Stimulated activated CD8-positive, alpha-beta memory T cell treated with anti-CD3 and anti-CD28 coated beads, Interleukin-2, amount 100 ng/mL, for 48 hours (primary cell): ENCODE measurements at places on chromosomes 11 and 22.

GRCh38 chr22:33063611-33064010, 5.4 kb upstream of the SYN3 start:
- DNase-seq: no peak

GRCh38 chr11:114160894-114161293, 101.4 kb downstream of the ZBTB16 start:
- DNase-seq: no peak

- DNase-seq: no peak
Measured at GRCh38 chr11:69259096-69259495, 34.9 kb upstream of the MYEOV start.

- no peak for DNase-seq
Measured at GRCh38 chr11:67031791-67032561, 9.0 kb downstream of the SYT12 start.

DNA sequence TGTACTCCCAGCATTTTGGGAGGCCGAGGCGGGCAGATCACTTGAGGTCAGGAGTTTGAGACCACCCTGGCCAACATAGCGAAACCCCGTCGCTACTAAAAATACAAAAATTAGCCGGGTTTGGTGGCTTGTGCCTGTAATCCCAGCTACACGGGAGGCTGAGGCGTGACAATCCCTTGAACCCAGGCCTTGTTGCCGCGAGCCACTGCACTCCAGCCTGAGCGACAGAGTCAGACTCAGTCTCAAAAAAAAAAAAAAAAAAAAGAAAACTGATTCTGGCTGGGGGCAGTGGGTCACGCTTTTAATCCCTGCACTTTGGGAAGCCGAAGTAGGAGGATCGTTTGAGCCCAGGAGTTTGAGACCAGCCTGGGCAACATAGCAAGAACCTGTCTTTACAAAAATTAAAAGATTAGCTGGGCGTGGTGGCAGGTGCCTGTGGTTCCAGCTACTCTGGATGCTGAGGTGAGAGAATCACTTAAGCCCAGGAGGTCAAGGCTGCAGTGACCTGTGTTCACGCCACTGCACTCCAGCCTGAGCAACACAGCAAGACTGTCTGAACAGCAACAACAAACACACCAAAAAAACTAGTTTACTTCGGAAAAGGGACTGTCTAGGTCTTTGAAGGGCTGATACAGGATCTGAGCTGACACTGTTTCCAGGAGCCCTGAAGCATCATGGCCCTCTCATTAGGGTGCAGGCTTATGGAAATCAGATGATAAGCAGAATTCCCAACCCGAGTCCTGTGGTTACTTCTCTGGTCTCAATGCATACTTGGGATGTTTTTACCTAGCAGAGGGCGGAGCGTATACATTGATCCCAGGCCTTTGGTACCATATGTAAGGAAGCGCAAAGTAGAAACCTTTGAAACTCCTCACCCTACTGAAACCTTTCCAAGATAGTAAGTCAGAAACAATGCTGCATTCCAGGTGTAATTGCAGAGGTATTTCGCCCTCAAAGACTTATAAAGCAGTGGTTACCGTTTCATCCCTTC, 1.8 kb upstream of the CHKB start:
- no peak for DNase-seq

- no peak for DNase-seq
Measured at GRCh38 chr11:48013269-48013901, 33.0 kb downstream of the PTPRJ start.

DNA sequence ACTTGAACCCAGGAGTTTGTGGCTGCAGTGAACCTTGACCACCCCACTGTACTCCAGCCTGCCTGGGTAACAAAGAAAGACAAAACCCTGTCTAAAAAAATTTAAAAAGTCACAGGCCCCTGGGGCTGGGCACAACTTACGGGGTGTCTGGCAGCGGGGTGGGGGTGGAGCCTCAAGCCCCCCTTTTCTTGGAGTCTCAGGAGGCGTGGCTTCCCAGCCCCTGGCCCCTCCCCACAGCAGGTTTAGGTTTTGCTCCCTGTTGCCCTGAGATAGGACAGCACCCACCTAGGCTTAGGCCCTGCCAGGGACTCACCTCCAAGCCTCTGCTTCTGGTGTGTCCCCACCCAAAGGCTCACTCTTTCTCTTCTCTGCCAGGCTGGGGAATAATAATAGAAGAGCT, 22.4 kb downstream of the MGAT3 start:
- DNase-seq: no peak

- no peak for DNase-seq
Measured at GRCh38 chr11:110065189-110065588, 28.0 kb upstream of the ZC3H12C start.

DNA sequence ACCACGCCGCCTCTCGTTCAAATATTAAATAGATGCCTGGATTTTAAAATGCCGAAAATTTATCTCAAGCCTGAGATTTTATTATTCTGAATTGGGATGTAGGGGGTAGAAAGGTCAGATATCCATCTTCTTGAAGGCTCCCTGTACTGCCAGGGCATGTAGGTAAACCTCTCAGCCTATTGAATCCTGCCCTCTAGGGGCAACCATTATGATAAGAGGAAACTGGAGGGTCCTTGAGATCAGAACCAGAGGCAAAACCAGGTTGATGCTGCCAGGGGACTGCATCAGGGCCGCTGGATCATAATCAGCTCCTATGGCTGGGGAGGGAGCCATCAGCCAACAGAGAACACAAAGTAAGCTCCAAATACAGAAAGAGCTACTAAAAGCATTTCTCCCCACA, 92.4 kb downstream of the KCNC1 start:
- DNase-seq: no peak

DNA sequence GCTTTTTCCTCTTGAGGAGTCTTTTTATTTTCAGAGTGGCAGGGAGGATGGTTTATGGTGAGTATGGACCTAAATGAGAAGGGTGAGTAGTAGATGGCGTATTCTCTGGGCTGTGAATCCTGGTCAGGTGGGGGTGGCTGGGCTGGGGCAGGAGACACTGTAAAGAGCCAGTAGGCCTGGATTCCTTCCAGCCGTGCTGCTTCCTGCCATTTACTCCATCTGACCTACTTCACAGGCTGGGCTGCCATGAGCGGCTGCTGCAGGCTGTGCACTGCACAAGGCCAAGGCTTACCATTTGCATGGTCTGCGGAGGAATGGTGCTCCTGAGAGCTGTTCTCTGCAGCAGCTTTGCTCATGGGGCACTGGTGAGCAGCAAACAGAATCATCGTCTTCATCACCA, 297.6 kb downstream of the KIRREL3 start:
- no peak for DNase-seq

DNA sequence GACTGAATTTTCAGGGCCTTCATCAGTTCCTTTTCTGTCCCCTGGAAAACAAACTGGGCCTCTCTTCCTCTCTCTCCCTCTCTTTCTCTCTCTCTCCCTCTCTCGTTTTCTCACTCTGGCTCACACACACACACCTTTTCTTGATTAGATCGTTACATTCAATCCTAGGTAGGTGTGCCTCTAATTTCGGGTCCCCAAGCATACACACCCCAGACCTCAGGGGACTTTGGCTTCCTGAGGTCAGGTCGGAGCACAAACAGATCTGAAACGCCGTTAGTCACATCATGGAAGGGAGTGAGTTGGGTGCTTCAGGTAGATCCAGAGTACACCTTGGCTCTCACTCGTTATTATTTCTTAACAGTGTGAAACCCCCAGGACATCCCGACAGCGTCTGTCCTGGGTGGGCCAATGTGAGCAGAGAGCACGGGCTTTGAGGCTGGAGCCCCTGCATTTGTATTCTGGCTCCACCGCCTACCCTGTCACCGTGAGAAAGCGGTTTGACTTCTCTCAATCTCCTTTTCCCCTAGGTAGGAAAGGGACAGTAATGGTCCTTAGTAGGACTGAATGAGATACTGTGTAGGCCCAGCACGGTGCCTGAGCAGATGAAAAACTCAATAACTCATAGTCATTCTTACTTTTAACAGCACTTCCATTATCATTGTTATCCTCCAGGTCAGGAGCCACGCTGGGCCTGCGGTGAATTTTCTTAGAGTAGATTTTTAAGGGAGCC, 37.3 kb upstream of the POU2AF1 start:
- no peak for DNase-seq

GRCh38 chr11:119991669-119992068, 146.2 kb downstream of the TRIM29 start:
- DNase-seq: no peak

GRCh38 chr11:76770642-76771445, 12.3 kb upstream of the TSKU start:
- no peak for DNase-seq

GRCh38 chr22:48936391-48936790, 891.3 kb downstream of the BRD1 start:
- DNase-seq: no peak

DNA sequence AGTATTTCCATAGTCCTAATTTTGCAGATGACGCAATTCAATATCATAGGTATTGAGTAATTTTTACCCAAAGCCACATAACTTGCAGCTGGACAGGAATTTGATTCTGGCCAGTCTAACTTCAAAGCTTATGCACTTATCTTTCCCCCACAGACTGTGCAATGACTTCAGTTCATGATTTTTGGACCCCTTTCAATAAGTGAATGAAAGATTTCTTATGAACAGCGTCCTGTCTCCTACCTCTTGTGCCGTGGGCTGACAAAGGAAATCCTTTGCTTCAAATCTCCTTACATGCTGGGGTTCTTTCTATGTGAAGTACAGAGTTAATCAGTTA, 217.7 kb upstream of the KIRREL3 start:
- no peak for DNase-seq

DNA sequence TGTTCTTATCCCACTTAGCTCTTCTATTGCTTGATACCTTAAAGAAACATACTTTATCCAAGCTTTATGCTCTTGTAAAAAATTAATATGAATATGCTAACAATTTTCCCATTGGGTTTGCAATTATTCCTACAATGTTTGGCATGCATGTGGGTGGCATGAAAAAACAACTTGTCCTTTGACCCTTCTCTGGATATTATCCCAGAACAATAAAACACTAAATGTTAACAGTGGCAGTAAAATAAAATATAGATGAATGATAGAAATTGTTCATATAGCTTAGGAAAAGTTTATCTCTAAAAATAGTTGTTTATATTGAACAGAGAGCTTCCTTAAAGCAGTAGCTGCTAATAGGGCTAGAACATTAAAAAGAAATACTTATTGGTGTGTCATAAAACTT, 860.5 kb upstream of the LRRC4C start:
- DNase-seq: no peak

DNA sequence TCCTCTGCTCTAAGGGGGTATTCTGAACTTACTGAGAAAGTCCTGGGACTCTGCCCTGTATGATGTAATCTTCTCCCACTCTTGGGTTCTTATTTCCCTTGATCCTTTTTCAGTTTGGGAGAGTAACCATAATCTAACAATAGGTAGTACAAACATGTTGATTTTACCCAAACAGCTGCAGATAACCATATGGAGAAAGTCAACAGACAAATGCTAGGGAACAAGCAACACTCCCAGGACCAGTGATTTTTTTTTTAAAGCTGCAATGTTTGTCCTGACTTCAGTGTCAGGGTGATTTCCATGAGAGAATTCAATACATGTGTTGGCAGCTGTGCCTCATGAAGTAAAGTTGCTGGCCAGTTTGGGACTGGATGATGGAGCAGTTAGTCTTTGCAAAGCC, 156.5 kb downstream of the FCHSD2 start:
- DNase-seq: no peak

- DNase-seq: no peak
Measured at GRCh38 chr11:39804271-39804670, 1655.2 kb downstream of the LRRC4C start.
